ENCODE measurements at places on chromosomes 7 and 10. TPM values are rescaled to one million over a fixed set of nuclear protein-coding genes. Genes with fewer than 3 reads are reported as not detected.

- H3K27ac ChIP-seq, result no peak overlapping the region
- no peaks in the 10 kb centered on the region for H3K27me3 ChIP-seq
- H3K36me3 ChIP-seq, result no peaks in the 10 kb centered on the region
- no peak overlapping the region for H3K4me3 ChIP-seq
- no peak for DNase-seq
- no peaks in the 10 kb centered on the region for H3K4me1 ChIP-seq
These were observed 181.1 kb upstream of the ASAH2 start for GRCh38 chr10:50432211-50433009.

DNA sequence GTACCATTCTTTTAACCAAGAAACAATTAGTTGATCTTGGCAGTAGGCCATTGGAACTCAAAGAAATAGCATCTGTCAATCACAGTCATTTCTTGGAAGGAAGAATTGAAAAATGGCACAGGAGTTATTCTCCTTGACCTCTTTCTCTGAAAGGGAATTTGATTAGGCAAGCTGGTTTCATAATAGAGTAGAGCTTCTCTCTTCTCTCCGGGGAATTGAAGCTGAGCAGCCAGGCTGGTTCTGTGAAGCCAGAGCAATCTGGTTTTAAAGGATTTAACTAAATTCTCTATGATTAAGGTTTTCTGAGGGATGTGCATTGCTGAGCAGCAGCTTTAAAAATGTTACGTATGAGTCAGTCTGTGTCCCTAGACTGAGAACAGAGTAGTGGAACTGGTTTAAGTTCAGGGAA lies 70.2 kb downstream of the AHCYL2 start:
- no peak overlapping the region for H3K27ac ChIP-seq
- H3K4me1 ChIP-seq, result no peaks in the 10 kb centered on the region
- H3K27me3 ChIP-seq, result no peaks in the 10 kb centered on the region
- no peak overlapping the region for H3K4me3 ChIP-seq
- no peaks in the 10 kb centered on the region for H3K36me3 ChIP-seq
- no peak for DNase-seq

HTR5A gene
- not detected for total RNA-seq

DNA sequence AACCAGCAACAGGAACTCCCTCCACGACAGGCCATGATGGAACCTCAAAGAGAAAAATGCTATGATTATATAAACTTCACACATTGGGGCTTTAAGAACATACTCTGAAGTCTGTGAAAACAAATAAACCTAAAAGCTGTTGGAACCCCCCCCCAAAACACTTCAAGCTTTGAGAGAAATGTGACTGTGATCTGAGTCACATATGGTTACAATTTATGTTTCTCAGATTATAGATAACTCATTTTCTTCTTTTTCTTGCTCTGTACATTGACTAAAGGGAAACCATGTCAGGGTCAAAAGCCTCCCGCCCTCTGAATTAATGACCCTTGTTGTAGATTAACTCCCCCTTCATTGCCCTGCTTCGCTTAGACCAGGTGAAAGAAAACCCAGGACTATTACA lies 15.8 kb downstream of the VOPP1 start:
- no peak overlapping the region for H3K4me3 ChIP-seq
- peaks cover 33% of the 10 kb centered on the region for H3K4me1 ChIP-seq
- no peak for DNase-seq

- no peaks in the 10 kb centered on the region for H3K27me3 ChIP-seq
- no peaks in the 10 kb centered on the region for H3K36me3 ChIP-seq
- DNase-seq, result no peak
- no peak overlapping the region for H3K4me3 ChIP-seq
- no peak overlapping the region for H3K27ac ChIP-seq
These were observed 39.0 kb downstream of the PDGFA start for GRCh38 chr7:480531-481218.

ACSM6 gene
- total RNA-seq, result not detected

All from Panc1 (cell line).